Bronchial epithelial cell (primary cell): ENCODE measurements at places on chromosomes 13 and 19.

DNA sequence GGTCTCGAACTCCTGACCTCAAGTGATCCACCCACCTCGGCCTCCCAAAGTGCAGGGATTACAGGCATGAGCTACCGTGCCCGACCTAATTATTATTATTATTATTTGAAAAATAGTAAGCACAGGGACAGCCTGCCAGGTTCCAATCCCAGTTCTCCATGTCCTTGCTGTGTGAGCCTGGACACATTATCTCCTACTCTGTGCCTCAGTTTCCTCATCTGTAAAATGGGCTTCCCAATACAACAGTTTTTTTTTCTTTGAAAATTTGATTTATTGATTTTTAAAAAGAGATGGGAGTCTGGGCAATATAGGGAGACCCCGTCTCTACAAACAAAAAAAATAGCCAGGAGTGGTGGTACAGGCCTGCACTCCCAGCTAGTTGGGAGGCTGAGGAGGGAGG lies 3.3 kb downstream of the ZGLP1 start:
- no peak for DNase-seq

DNA sequence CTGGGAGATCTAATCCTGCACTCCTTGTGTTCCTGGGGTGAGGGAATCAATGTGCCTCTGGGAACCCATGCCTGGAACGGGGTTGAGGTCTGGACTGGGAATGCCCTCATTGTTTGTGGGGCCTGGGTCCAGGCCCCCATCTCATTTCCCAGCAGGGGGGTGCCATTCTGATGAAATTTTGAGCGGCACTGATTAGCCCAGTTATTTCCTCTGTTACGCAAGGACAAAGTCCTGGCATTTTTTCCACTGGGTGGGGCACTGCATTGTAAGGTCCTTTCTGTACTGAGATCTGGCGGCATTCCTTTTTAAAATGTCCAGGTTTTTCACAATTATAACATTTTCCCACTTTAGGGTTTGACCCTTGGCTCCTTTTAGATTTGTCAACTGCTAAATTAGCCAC lies 14.8 kb downstream of the FPR3 start:
- no peak for DNase-seq

DNA sequence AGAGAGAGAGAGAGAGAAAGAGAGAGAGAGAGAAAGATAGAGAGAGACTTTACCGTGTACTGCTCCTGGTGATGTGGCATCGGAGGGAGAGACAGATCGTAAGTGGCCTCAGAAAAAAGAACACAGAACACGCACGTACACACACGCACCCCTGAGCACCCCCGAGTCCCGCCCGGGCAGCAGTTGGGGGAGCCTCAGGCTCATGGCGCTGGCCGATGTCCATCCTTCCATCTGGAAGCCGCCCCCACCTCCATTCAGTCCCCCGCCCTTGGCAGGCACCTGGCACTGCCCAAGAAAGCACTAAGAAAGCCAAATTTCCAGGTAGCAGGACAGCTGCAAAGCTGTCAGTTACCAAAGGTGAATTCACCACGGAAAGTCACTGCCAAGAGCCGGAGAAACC lies 116.9 kb downstream of the IER2 start:
- no peak for DNase-seq

- DNase-seq: no peak
Measured at GRCh38 chr19:53870485-53870844, 2.8 kb downstream of the MYADM start.

GRCh38 chr13:101264931-101265330 lies 151.4 kb downstream of the NALCN start:
- DNase-seq: no peak

GRCh38 chr13:39809466-39809865 lies 154.0 kb downstream of the COG6 start:
- no peak for DNase-seq

- no peak for DNase-seq
Measured at GRCh38 chr19:30566681-30567420, 194.7 kb downstream of the ZNF536 start.

DNA sequence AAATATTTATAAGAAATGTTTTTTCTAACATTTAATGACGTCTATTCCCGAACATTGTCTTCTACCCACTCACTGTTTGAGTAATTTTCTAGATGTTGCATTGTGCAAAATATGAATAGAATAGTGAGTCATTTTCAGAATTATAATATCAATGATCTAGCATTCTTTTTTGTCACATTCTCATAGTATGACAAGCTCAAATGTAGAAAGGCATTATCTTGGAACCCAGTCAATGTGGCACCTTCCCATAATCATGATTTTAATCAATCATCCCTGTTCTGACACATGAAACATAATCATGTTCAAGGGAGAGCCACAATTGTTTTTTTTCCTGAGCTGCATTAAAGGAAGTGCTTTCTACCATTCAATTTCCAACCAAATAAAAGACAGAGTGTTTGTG lies 265.8 kb downstream of the OXGR1 start:
- peak; percentile 2 for DNase-seq

DNA sequence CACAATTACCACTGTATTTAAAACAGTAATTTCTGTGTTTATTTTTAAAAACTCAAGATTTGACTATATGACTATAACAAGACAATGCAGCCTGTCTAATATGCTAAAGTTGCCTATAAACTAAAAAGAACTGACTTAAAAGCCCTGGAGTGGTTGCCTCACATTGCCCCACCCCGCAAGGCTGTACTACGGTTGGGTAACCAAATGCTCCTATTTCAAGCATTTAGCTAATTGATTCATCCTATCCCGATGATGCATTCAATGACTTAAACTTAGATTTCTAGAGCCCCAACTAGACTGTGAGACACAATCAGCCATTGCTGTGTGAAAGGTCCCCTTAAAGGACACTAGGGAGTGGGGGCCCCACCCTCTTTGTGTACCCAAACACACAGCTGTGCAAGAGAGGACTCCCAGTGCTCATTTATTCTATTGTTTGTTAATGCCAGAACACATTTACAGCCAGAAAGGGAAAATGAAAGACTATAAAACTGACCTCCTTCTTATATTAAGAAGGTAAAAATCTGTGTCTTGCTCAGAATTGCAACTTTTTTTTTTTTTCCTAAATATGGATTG lies 66.9 kb downstream of the MIPEP start:
- DNase-seq: peak; percentile 25

DNA sequence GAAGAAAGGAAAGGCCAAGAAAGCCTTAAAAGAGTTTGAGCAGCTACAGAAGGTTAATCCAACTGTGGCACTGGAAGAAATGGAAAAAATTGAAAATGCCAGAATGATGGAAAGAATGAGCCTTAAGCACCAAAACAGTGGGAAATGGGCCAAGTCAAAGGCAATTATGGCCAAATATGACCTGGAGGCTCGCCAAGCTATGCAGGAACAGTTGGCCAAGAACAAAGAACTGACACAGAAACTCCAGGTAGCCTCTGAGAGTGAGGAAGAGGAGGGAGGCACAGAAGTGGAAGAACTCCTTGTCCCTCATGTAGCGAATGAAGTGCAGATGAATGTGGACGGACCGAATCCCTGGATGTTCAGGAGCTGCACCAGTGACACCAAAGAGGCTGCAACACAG lies 5.1 kb downstream of the UTP14C start:
- no peak for DNase-seq
